Stimulated activated CD8-positive, alpha-beta memory T cell treated with anti-CD3 and anti-CD28 coated beads, Interleukin-7, amount 100 ng/mL, for 24 hours (primary cell): ENCODE measurements at places on chromosomes 7 and 10.

GRCh38 chr10:71611709-71612422 is 107.7 kb downstream of the C10orf105 start:
- DNase-seq = no peak

DNA sequence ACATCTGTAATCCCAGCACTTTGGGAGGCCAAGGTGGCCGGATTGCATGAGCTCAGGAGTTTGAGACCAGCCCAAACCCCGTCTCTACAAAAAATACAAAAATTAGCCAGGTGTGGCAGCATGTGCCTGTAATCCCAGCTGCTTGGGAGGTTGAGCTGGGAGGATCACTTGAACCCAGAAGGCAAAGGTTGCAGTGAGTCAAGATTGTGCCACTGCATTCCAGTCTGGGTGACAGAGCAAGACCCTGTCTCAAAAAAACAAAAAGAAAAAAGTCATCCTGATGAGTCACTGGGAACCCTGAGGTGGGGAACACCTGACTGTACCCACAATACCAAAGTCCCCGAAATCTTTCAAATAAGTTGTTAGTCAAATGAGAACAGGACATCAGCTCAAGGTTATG is 80.0 kb downstream of the NEBL start:
- DNase-seq = no peak

DNA sequence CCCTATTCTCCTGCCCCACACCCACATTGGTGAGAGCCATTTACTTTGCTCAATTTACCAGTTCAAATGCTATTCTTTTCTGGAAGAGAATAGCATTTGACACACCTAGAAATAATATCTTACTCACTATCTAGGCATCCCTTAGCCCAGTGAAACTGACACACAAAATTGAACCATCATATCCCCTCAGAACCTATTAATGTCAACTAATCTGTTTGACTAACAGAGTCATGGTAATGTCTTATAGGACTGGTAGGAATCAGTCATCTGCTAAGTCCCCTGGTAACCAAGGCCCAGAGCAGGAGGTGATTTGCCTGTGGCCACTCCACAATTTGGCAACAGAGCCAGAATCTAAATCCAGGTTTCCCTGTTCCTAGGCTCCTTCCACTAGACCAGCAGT is 63.3 kb downstream of the PPP1R3C start:
- DNase-seq = no peak

GRCh38 chr10:61406242-61406641 is 46.9 kb downstream of the TMEM26 start:
- no peak for DNase-seq

DNA sequence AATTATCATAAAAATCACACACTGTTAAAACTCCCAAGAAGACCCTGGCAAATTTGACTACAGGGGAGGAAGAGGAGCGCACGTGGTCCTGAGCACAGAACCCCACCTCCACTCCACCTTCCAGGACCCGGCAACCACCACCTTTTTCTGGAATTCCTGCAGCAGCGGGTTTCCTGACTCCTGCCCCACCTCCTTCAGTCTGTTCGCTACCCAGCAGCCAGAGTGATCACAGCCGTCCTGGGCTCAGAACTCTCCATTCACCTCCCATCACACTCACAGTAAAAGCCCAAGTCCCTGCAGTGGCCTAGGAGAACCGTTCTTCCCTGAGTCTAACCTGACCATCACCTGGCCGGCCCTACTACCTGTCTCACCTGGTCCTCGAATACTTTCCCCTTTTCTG is 107.4 kb upstream of the FAM204A start:
- no peak for DNase-seq

DNA sequence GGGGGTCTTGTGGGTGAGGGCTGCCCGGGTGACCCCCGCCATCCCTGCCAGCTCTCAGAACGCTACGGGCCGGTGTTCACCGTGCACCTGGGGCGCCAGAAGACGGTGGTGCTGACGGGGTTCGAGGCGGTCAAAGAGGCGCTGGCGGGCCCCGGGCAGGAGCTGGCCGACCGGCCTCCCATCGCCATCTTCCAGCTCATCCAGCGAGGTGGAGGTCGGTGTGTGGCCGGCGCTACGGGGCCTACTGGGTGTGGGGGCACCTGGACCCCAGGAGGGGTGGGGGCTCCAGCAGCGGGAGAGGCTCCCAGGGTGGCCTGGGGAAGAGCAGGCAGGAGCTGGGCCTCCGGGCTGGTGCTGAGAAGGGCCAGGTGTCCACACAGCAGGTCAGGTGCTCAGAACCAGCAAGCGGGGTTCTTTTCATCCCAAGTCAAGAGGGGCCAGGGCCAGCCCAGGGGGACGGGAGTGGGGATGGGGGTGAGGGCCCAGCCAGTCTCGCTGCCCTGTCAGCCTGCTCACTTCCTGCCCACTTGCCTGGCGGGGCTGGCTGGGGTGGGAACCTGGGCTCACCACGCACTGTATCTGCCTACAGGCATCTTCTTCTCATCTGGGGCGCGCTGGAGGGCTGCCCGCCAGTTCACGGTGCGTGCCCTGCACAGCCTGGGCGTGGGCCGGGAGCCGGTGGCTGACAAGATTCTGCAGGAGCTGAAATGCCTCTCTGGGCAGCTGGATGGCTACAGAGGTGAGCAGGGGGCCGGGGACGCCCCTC is 1.6 kb downstream of the CYP2W1 start:
- DNase-seq = no peak

GRCh38 chr10:22723343-22723779 is 9.0 kb upstream of the PIP4K2A start:
- no peak for DNase-seq

DNA sequence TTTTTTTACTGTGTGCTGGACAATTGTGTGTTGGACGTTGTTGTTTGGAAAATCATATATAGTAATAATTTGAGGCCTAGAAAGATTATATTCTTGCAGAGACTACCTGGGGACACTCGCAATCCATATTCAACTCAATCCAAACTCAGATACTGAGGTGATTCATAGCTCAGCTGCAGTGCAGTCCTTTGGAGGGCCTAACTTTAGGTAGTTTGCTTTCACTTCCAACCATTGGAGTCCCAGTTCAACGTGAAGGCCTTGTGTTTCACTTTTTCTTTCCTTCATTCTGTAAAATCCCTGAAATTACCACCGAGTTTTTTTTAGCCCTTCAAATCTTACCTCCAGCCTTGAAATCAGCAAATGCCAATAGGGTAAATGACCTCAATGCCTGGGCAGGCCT is 32.3 kb downstream of the ATRNL1 start:
- no peak for DNase-seq

DNA sequence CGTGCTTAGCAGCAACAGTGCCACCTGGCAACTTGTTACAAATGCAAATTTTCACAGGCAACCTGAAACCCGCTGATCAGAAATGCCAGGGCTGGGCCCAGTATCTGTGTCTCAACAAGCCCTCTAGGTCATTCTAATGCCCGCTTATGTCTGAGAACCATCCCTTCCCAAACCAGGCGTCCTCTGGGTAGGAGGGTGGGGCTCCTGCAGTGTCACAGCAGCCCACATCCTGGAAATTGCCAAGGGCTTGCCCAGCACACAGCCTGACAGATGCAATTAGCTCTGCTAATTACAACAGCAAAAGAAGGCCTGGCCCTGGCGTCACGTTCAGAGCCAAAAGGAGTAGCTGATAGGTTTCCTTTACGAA is 15.9 kb downstream of the ITPRIP start:
- no peak for DNase-seq

GRCh38 chr10:20962165-20962564 is 65.1 kb upstream of the NEBL start:
- DNase-seq = no peak

GRCh38 chr10:125783957-125784356 is 8.3 kb upstream of the MMP21 start:
- no peak for DNase-seq

- no peak for DNase-seq
These were observed 51.1 kb downstream of the DPYSL4 start for GRCh38 chr10:132237871-132238270.

GRCh38 chr10:2438248-2438939 is 629.0 kb upstream of the PFKP start:
- no peak for DNase-seq

DNA sequence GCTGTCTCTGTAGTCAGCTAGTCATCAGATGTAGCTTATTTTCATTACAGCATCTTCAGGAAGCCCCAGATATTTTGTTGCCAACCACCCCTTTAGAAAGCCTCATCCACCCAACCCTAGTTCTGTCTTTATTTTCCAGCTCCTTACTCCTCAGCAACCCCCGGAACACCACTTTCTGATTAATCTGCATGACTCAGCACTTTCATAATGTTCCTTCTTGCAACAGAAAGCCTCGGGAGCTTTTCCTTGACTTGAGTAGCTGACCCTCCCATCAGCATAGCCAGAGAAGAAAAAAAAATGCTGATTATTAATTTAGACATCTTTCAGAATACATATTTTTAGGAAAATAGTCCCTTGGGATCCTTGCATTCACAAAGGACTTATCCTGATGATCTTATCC is 244.0 kb upstream of the CXCL12 start:
- DNase-seq = no peak

DNA sequence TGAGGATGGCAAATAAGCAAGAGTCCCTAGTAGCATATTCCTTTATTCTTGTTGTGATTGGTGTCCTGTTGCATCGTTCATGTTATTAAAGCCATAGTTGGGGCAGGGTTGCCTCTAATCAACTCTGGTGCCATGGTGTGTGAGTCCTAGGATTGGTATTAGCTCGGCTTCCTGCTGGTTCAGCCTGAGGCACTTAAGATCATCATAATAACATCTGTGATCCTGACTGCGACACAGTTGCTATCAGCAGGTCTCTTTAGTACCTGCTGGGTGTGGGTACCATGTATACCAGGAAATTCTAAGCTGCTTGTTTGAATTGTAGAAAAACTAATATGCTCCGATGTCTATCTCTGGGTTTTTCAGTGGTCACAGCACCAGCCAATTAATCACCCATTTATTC is 1.6 kb downstream of the WEE2 start:
- DNase-seq = no peak

DNA sequence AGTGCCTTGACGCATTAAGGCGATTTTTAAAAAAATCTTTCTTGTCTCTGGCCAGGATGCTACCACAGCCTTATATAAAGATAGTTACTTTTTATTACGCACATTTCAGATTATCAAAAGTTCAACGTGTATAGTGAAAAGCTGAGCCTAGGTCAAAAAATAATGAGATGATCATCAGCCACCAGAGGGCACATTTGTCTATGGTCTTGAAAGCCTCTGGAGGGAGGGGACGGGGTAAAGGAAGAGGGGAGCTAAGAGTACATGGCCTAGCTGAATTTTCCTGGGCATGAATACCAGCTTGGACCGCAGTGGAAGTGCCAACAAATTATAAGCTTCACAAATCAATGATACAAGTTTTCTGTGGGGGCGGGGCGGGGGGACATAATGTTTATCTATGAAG is 285.9 kb upstream of the SMIM30 start:
- no peak for DNase-seq

- no peak for DNase-seq
These were observed at the start of gene CUX1 for GRCh38 chr7:101817471-101818286. Gene CUX1, plus strand, starts transcription at chr7:101817626. Its CDS starts 14 bp downstream, at chr7:101817640.

- no peak for DNase-seq
These were observed 202.8 kb downstream of the IPMK start for GRCh38 chr10:58064714-58065528.

DNA sequence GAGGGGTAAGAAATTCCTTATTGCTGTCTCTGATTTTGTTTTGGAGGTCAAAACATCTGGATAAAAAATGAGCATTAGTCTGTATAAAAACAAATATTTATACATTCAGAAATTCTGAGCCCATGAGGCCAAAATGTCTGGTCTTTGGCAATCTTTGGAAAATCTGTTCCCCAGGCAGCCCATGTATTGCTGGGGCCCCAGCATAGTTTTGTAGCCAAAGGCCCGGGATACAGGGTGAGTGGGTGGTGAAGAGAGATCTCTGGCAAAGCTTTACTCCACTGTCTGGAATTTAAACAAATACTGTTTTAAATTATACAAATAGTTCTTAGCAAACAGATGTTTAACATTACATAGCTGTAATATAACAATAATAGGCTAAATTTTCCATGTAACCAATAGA is 134.7 kb upstream of the GALNT17 start:
- no peak for DNase-seq

DNA sequence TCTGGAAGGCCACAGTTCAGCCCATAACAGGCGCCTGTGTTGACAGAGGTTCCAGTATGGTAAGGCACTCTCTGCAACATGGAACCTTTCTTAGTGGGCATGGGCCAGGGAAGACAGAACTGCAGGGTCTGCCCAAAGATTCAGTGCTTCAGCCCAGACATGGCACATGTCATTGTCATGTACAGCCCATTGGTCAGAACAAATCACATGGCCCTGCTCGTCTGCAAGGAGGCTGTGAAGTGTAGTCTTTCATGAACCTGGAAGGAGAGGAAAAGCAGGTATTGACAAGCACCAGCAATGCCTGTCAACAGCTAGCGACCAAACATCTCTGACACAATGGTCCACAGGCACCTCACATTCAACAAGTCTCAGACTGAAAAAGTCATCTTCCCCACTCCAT is 30.4 kb upstream of the CHCHD3 start:
- DNase-seq = no peak

GRCh38 chr7:126720232-126720631 is 532.5 kb downstream of the GRM8 start:
- no peak for DNase-seq

GRCh38 chr7:141227454-141227853 is 153.6 kb downstream of the TMEM178B start:
- DNase-seq = no peak

DNA sequence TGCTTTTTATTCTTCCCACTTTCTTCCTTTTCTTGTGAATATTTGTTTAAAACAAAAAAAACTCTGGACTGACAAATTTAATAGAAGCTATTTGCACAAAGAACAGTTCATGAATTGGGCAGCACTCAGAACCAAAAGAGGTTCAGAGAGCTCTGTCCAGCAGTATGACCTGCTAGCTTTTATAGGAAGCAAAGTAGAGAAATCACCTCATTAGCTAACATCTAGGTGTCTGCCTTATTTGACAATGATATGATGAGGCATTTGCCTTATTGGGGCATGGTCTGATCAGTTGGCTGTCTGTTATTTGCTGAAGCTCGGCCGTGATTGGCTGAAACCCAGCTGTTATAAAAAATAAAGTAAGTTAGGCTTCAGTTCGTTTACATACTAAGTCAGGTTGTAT is 819 bp upstream of the TRIM4 start:
- no peak for DNase-seq

GRCh38 chr10:9834434-9834833 is 1183.2 kb upstream of the CELF2 start:
- DNase-seq = no peak
